IPS-NIHi11 (cell line): ENCODE measurements at places on chromosomes 6 and 20.
A peak's percentile ranks its signal among the peaks of the same experiment; 100 is the strongest.

- peak; percentile 46 for DNase-seq
Measured at GRCh38 chr6:41371461-41371991, 36.1 kb downstream of the NCR2 start.

DNA sequence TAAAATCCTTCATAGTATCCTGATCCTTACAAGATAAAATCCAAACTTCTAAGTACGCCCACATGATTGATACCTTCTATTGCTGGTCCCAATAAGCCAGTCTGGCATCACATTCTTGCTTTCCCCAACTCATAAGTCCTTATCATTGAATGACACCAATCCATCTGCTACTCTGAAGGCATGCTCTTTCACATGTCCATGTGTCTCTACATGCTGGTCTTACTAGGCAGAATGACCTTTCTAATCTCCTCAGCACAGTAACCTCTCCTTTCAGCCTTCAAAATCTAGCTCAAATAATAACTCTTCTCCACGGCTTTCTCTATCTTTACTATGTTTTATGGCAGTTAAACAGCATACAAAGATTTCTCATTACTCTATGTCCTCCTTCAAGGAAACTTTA lies 71.1 kb downstream of the ASCC3 start:
- no peak for DNase-seq

GRCh38 chr6:31546339-31546957 lies at the start of gene ATP6V1G2:
TSS of gene ATP6V1G2 (minus strand) at chr6:31546608. CDS start at chr6:31546559, 49 bp downstream.
- peak; percentile 78 for DNase-seq

GRCh38 chr6:127154509-127154908 lies 36.0 kb downstream of the RSPO3 start:
- no peak for DNase-seq

DNA sequence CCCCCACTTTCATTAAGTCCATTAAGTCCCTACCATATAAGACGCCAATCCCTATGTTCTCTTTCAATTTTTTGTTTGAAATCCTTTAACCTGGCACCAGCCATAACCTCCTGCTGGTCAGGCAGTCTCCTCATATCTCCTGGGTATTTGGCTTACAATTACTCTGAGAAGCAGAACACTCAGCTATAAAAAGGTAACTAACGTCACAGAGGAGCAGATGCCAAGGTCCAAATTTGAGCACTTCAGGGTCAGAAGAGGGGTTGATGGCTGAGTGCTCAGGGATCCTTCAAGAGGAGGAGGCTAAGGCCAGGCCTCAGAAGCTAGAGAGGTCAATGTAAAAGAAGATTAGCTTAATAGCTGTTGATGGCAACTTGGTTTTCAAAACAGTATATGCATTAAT lies 22.3 kb upstream of the RCAN2 start:
- no peak for DNase-seq

DNA sequence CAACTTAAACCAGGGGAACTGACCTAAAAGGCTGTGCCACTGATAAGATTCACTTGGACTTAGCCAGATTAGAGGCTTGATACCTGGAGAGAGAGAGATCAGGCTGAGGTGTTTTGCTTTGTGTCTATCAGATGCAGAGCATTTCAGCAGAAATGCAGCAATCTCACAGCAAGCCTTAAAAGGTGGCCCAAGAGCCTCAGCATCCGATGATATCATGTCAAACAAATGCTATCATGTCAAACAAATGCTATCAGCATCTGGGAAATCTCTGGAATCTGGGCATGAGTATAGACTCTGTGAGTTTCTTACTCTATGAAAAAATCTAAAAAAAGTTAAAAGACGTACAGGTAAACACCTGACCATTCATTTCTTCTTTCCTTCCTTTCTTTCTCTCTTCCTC lies 718.9 kb downstream of the EYS start:
- no peak for DNase-seq

GRCh38 chr20:62825986-62826645 lies 9.3 kb downstream of the COL9A3 start:
- no peak for DNase-seq

DNA sequence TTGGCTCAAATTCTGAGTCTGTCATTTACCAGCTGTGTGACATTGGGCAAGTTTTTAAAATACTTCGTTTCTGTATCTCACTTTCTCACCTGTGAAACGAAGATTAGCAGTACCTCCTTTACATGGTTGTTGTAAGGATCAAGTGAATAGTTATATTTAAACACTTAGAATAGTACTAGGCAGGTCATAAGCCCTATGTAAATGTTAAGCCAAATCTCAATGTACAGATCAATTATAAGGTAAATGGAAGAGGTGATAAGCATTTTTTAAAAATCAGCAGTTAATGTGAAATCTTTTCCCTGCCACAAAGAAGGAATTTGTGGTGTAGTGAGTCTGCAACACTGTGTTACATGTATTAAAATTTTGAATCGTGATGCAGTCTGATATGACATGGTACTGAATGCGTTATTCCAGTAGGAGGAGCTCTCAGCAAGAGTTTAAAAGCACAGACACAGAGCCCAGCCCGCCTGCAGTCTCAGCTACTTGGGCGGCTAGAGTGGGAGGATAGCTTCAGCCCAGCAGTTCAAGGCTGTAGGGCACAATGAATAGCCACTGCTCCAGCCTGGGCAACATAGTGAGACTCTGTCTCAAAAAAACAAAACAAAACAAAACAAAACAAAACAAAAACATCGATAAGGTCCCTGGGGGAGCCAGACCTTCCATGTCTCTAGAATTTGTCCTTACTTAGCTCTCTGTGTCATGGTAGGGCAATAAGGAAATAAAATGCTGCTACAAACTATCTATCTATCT lies 46.0 kb downstream of the GTF2H5 start:
- peak; percentile 69 for DNase-seq

GRCh38 chr6:77463308-77463860 lies at the start of gene HTR1B:
TSS of gene HTR1B (minus strand) at chr6:77463491. CDS start at chr6:77463403, 88 bp downstream.
- DNase-seq, result peak; percentile 31

- no peak for DNase-seq
Measured at GRCh38 chr6:155939253-155939652, 483.6 kb upstream of the NOX3 start.

DNA sequence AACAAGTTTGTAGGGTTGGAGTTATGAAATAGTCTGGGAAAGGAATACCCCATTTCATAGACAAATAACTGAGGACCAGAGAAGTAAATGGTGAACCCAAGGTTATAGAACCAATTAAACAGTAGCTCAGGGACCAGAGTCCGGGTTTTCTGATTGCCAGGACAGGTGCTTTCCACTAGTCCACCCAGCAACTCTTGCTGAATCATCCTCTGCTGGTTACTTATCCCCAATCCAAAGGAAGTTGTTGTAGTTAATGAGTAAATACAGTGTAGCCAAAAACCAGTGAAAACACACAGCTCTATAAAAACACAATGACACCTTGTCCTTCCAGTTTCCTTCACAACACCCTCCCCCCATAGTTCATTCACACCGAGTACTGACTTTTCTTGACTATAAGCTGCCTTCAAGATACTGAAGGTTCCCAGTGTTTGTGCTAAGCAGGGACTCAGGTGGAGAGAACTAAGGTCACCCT lies 766 bp upstream of the TINAG start:
- no peak for DNase-seq

GRCh38 chr6:6891125-6891721 lies 216.5 kb upstream of the RREB1 start:
- peak; percentile 26 for DNase-seq

DNA sequence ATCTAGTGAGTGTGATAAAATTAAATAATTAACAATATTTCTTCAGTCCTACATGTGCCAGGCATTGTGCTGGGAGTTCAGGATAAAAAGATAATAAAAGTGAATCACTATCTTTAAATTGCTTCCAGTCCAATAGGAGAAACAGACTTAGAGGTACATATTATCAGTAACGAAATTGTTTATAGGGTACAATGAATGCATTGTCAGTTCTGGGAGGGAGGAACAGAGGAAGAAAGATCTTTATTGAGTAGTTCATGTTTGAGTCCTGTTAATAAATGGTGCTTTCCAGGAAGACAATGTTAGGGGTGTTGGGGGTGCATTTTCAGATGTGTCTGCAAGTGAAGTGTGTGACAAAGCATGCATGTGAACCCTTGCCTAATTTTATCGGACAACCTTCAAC lies 183.1 kb downstream of the OGFRL1 start:
- DNase-seq, result no peak

GRCh38 chr6:170443151-170443662 lies 109.9 kb downstream of the PSMB1 start:
- peak; percentile 60 for DNase-seq

GRCh38 chr6:22965889-22966288 lies 396.5 kb downstream of the HDGFL1 start:
- DNase-seq, result no peak

DNA sequence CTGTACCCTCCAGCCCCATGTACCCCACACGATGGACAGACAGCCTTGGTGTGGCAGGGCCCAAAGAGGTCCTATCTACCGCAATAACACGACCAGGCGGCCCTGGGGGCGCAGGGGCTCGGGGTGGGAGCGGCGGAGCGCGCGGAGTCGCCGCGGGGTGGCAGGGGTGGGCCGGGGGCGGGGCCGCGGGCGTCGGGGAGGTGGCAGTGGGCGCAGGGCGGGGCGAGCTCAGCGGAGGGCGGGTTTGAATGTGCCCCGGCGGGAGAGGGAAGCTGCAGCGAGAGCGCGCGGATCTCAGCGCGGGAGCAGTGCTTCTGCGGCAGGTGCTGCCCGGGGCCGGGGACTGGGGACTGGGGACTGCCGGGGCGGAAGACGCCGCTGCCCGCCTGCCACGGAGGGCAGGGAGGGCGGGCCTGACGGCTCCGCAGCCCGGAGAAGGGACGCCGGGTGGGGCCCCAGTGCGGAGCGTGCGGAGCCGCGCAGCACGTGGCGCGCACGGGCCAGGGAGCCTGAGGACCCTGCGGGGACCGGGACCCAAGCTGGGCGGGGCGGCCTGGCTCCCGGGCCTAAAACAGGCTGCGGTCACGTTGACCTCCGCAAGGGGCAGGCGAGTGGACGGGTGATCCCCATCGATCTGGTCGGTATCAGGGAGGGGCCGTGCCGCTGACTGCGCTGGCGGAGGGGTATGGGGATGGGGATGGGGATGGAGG lies at the start of gene SLC29A1:
SLC29A1 (plus strand) TSS at position 277 of the 710 bp plus-strand sequence. CDS start 3,719 bp downstream, outside the sequence.
- peak; percentile 93 for DNase-seq

GRCh38 chr6:158669145-158670035 lies 19.5 kb downstream of the SYTL3 start:
- no peak for DNase-seq

- DNase-seq, result no peak
Measured at GRCh38 chr6:145818796-145819195, 4.2 kb upstream of the FBXO30 start.

GRCh38 chr6:139336488-139336887 lies 38.0 kb downstream of the CITED2 start:
- no peak for DNase-seq

DNA sequence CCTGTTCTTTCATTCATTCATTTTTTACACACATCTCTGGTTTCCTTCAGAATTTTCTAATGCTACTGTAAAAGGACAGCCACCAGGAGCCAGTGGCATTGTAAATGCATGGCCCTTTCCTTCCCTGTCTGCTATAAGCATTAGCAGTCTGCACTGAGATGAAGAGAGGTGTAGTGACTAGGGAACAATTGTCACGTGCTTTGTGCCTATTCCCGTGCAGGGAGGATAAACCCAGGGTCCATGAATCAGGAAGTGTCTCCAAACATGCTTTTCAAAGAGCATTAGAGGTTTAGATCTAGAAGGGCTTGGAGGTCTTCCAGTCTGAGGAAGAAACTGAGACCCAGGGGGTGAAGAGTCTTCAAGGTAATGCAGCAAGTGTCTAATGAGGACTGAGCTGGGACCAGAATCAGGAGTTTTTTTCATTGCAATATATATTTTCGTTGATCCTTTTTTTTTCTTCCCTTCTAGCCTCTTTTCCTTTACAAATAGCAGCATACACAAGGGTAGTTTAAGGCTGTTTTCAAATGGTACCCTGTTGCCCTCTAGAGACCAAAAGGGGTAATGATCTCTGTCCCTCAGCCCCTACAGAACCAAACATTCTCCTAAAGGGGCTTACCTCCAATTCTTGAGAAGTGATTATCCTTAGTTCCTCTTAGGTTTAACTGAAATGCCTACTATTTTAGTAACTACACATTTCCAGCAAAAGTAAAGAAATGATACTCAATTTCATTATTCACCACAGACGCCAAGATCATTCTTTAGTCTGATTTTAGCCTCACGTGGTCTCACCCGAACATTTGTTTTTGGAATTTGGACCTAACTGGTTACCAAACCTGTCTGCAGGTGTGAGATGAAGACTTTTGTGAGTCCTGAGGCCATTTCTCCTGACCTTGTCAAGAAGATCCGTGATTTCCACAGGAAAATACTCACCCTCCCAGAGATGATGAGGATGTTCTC lies 6.6 kb downstream of the TRIM15 start:
- peak; percentile 54 for DNase-seq

GRCh38 chr20:44911264-44911921 lies 1.5 kb downstream of the PABPC1L start:
- peak; percentile 90 for DNase-seq

DNA sequence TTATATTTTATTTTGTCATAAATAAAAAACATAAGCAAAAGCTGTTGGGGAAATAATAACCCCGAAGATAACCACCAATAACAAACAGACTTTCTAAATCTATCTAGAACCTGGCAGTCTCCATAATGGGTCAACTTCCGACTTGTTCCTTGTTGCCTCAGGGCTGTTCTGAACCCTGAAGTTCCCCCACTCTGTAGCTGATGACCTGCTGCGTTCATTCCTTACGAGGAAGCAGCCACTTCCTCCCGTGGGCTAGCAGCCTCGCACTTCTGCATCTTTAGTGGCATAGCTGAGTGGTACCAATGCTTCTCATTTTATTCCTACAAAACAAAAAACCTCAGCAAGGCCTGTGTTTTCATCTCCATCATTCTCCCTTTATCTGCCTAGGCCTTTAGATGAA lies 103.0 kb downstream of the PLEKHG1 start:
- no peak for DNase-seq
